NCI-H1417 treated with DMSO at 0.1 percent for 48 hours (cell line): ENCODE measurements at places on chromosomes 3 and 15.

GRCh38 chr3:187999821-188000220 lies 154.1 kb upstream of the LPP start:
- no peak for DNase-seq

- no peak for DNase-seq
These were observed 601.0 kb upstream of the EPHA6 start for GRCh38 chr3:96213393-96213792.

DNA sequence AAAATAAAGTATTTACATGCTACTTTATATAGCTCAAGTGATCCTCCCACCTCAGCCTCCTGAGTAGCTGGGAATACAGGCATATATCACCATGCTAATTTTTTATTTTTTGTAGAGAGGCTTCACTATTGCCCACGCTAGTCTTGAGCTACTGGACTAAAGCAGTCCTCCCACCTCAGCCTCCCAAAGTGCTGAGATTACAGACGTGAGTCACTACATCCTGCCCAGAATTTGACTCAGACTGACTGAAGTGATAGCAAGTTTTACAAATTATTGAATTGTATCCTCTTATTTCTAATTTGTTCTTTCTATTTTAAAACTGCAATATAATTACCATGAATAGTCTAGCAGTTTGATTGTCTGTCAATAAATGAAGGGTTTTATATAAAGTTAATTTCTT lies 210.3 kb upstream of the CGNL1 start:
- DNase-seq: no peak

GRCh38 chr3:70753572-70753971 lies 441.1 kb upstream of the MDFIC2 start:
- no peak for DNase-seq

DNA sequence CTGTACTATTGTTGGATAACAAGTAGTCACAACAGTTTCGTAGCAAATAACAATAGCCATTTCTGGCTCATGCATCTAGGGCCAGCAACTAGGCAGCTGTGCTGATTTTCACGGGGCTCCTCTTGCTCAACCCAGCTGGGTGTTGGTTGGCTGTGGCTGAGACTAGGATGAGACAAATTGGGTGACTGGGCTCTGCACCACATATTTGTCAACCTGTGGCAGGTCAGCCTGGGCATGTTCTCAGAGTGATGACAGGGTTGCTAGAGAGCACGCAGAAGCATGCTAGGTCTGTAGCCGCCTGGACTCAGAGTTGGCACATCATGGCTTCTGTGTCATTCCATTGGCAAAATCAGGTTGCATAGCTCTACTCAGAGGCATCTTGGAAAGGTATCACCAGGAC lies 175.9 kb downstream of the OTOL1 start:
- DNase-seq: no peak

- peak; percentile 11 for DNase-seq
These were observed 9.6 kb downstream of the OSBPL11 start for GRCh38 chr3:125585595-125586223.
